ENCODE measurements at places on chromosomes 5 and 9.

GRCh38 chr5:83306572-83307241 lies 164.8 kb upstream of the VCAN start:
- H3K27ac ChIP-seq = no peak overlapping the region
- H3K4me3 ChIP-seq = no peak overlapping the region
- DNase-seq = no peak
- H3K4me1 ChIP-seq = no peaks in the 10 kb centered on the region

DNA sequence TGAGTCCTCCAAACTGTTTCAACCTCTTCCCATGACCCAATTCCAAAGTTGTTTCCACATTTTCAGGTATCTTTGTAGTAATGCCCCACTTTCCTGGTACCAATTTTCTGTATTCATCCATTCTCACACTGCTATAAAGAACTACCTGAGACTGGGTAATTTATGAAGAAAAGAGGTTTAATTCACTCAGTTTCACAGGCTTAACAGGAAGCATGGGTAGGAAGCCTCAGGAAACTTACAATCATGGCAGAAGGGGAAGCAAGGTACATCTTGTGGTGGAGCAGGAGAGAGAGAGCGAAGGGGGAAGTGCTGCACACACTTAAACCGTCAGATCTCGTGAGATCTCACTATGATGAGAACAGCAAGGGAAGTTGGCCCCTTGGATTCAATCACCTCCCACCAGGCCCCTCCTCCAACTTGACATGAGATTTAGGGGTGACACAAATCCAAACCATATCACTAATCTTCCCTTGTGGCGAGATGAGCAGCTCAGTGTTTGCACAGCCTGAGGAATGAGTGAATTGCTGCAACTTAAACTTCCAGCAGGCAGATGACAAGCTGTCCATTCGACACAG lies 42.9 kb downstream of the TRIP13 start:
- no peaks in the 10 kb centered on the region for H3K36me3 ChIP-seq
- no peaks in the 10 kb centered on the region for H3K4me1 ChIP-seq

DNA sequence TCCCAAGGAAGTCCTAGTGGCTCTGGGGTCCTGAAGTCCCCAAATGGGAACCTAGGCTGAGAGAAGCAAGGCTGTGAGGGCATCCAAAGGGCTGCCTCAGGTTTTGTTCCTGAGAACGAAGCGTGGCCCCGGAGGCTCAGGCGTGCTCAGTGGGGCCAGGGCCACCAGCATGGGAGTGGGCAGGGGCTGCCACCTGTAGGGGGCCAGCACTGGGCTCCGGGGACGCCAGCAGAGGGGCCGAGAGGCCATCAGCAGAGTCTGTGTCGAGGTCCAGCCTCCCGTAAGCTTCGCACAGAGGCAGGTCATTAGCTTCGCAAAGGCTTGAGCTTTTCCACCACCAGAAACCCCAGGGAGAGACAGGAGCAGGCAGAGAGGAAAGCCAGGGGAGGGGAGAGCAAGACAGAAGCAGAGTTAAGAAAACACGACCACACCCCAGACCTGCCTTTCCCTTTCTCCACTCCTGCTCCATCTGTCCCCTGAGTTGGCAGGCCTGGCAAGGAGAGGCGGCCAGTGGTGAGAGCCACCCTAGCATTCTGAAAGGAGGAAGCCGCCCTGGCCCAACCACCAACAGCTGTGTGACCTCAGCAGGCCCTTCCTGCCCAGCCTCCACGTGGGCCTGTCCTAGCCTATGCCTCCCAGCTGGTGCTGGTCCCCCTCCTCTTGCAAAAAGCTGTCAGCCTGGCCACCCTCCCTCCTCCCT lies 5.5 kb upstream of the SURF6 start:
- peaks cover 72% of the 10 kb centered on the region for H3K36me3 ChIP-seq
- peaks cover 7% of the 10 kb centered on the region for H3K4me1 ChIP-seq
- DNase-seq = no peak
- H3K4me3 ChIP-seq = no peak overlapping the region

GRCh38 chr5:10202089-10202910 lies 47.4 kb downstream of the ATPSCKMT start:
- no peaks in the 10 kb centered on the region for H3K4me1 ChIP-seq
- no peak overlapping the region for H3K4me3 ChIP-seq
- H3K36me3 ChIP-seq = no peaks in the 10 kb centered on the region
- no peak for DNase-seq

DNA sequence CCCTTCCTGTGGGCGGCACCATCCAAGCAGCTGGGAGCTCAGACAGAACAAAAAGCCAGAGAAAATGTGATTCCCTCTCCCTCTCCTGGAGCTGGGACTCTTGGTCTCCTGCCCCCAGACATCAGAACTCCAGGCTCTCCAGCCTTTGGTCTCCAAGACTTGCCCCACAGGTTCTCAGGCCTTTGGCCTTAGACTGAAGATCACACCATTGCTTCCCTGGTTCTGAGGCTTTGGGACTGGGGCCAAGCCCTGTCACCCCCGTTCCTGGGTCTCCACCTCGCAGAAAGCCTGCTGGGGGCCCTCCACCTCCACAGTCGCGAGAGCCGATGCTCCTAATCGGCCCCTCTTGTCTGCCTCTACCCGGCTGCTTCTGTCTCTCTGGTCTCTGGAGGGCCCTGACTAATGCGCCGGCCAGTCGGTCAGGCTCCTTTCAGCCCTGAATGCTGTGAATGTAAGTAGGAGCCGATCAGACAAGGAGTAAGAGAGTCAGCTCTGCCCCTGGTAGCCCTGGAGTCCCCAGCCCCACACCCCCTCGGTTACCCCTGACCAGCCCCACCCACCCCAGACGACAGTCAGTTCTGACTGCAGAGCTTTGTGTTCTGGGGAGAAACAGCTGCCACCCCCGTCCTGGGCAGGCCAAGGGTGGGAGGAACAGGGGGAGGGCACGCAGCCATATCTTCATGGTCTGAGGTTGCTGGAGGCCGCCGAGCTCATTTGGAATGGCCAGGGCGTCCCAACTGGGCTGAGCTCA lies 57.5 kb downstream of the VAV2 start:
- no peak for DNase-seq
- no peak overlapping the region for H3K4me3 ChIP-seq
- H3K36me3 ChIP-seq = peaks cover 26% of the 10 kb centered on the region
- peak overlapping the region; percentile 95 for H3K27ac ChIP-seq
- no peaks in the 10 kb centered on the region for H3K27me3 ChIP-seq
- H3K4me1 ChIP-seq = peaks cover 25% of the 10 kb centered on the region

DNA sequence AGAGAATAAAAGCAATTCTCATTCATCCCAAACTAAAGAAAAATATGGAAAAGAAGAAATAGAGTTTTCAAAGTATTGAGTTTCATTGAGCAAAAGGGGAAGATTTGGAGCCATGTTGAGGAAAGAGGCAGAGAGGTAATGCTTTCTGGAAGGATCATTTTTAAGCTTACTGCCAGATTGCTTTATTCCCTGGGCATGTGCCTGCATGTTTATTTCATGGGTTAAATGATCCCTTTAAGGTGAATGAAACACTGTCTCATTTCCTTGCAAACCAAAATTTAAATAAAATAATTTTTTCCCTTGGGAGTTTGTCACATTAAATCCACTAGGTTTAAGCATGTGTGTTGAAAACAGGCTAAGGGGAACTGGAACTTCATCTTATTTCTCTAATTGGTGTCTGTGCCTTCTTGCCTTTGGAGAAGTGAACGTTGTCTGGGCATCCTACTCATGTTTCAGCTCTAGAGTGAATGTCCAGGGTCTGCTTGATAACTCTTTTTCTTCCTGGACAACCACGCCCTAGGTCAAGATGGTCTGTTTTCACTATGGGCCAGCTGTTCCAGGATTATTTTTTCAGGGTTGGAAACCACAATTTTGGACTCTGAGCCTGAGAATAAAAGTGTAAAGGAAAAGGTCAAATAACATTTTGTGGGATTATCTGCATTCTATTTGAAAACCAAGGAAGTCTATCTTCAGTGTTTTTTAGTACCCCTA lies 114.1 kb upstream of the ELL2 start:
- H3K27ac ChIP-seq = no peak overlapping the region
- no peak for DNase-seq
- H3K27me3 ChIP-seq = no peaks in the 10 kb centered on the region
- H3K4me3 ChIP-seq = no peak overlapping the region
- H3K36me3 ChIP-seq = no peaks in the 10 kb centered on the region

DNA sequence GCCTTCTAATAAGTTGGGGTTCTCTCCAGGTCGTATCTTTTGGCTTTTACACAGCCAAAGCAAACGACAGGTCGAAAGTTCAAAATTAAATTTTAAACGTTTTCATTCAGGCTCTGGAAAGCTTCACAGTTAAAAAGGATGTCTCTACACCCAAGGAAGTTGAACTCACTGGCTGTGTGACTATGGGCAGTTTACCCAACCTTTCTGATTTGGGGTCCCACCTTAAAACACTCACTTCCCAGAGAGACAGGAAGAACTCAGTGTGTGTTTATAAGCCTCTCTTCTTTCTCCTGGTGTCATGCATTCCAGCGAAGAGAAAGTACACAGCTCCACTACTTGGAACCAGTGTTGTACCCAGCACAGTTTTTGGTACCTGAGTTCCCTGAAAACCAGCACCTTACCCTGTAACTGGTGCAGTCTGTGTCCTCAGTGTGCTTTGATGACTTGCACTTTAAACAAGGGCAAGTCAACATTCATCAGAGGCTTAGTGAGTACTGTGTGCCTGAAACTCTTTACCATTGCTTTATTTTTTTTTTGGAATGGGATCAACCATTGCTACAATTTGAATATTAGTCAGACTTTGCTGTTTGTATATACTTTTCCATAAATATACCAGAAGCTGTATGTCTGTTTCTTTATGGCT lies 1.7 kb downstream of the SRD5A1 start:
- H3K36me3 ChIP-seq = peaks cover 10% of the 10 kb centered on the region
- no peaks in the 10 kb centered on the region for H3K27me3 ChIP-seq
- no peak for DNase-seq
- H3K4me1 ChIP-seq = peaks cover 11% of the 10 kb centered on the region
- H3K4me3 ChIP-seq = no peak overlapping the region
- H3K27ac ChIP-seq = no peak overlapping the region

DNA sequence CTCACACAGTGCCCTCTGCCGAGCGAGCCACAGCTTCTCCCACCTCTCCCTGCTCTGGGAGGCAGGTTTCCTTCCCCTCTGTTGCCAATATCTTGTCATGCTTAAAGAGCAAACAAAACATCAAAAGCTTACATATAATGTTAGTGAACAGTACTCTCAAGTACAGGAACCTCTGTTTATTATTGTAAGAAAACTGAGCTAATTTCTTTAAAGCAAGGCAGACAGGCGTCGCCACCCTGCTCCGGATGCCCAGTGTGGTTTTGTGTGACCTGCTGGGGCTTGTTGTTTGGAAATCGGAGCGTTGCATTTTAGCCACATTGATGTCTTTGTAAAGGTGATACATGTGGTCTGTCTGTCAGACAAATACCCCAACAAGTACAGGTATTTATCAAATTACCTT lies 401.4 kb upstream of the IRX1 start:
- H3K27me3 ChIP-seq = peaks cover 28% of the 10 kb centered on the region
- no peaks in the 10 kb centered on the region for H3K36me3 ChIP-seq
- no peak for DNase-seq

DNA sequence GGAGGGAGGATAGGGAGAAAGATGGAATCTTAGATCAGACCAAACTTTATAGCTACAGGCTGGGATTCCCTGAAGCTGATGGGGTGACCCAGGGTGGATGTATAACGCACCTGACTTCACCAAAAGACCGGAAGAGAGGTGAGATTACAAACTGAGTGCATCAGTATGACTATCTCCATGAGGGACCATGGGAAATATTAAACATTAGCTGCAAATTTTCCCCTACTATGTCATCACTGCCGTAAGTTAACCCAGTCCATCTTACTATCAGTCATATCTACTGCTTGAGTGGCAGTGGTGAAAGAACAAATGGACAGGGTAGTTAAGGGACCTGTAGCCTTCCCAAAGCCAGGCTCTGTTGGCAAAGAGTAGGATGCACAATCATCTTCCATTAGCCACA lies 368.3 kb downstream of the EFNA5 start:
- no peak for DNase-seq
- no peak overlapping the region for H3K27ac ChIP-seq
- H3K4me3 ChIP-seq = no peak overlapping the region
- no peaks in the 10 kb centered on the region for H3K36me3 ChIP-seq
